ENCODE measurements at places on chromosomes 6 and 20.

DNA sequence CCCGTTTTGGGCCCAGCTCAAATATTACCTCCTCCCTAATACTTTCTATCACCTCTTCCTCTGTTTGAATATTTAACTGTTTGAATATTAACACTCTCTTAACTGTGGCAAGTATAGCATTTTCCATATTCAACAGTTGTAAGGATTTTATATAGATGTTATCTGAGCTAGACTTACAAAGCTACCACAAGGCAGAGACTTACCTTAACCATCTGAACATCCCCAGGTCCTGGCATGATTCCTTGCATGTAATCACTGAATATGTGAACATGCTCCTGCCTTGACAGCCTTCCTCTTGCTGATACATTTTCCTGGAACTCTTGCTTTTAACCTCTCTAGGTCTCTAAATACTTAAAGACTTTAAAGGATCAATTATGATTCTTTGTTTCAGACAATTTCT, 182.4 kb downstream of the MCHR2 start:
- DNase-seq = no peak

DNA sequence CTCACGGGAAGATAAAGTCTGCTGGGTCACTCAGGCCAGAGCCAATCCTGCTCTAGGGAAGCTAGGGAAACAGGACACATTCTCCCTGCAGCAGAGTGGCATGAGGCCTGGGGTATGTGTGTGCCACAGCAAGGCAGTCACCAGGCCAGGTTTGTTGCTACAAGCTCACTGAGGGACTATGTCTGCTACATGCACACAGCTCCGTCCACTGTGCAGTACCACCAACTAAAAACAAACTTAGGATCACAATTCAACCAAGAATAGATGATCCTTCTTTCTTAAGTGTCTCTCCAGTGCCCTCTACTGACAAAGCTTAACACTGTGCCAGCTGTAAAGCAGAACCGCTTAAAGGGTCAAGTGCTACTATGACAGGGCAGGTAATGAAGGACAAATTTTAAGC, 192.5 kb downstream of the PTPRK start:
- peak; percentile 8 for DNase-seq

DNA sequence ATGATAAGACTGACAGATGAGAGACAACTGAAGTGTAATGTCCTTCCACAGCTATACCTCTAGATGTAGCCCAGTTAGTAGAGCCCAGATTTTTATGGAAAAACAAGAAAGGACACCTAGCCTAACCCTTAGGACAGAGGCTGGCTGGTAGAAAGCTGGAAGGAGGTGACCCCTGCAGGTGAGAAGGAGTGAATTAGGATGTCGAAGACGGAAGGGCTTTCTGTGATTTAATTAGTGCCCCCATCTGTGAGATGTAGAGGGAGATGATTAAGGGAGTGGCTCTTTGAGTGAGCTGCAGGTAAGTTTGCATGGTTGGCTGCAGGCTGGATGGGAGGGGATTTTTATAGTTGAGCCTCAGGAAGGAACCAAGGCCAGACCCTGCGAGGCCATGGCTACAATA, 82.8 kb downstream of the GFRA4 start:
- no peak for DNase-seq

GRCh38 chr20:14691994-14692393, 354.6 kb upstream of the FLRT3 start:
- no peak for DNase-seq

- no peak for DNase-seq
These were observed 58.7 kb downstream of the VEGFA start for GRCh38 chr6:43828711-43829110.

- DNase-seq = no peak
These were observed 6.4 kb downstream of the ZNF512B start for GRCh38 chr20:63963348-63963741.

- no peak for DNase-seq
These were observed 287.2 kb downstream of the RFPL4B start for GRCh38 chr6:112634376-112634775.

GRCh38 chr20:22562620-22563019, 21.8 kb downstream of the FOXA2 start:
- DNase-seq = peak; percentile 69
